ENCODE measurements at places on chromosomes 4 and X. TPM values are rescaled to one million over a fixed set of nuclear protein-coding genes. Genes with fewer than 3 reads are reported as not detected.

Gene FGFRL1
- total RNA-seq, result 5.7 TPM

DNA sequence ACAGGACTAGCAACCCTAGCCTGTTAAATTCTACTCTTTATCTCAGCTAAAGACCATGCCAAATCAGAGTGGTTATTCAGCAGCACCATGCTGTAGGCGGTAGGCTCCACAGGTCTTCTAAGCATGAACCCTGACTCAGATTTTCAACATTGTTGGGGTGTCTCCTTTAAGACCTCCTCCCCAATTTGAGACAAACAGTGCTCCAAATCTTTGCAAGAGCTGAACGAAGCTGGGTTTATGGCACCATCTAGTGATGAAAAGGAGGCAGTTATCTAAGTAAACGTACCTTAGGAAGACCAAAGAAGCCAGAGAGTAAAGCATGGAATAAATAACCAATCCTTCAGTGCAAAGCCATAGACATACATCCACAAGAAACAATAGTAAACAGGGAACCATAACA, 334.5 kb upstream of the SLC7A11 start:
- no peak for DNase-seq

DNA sequence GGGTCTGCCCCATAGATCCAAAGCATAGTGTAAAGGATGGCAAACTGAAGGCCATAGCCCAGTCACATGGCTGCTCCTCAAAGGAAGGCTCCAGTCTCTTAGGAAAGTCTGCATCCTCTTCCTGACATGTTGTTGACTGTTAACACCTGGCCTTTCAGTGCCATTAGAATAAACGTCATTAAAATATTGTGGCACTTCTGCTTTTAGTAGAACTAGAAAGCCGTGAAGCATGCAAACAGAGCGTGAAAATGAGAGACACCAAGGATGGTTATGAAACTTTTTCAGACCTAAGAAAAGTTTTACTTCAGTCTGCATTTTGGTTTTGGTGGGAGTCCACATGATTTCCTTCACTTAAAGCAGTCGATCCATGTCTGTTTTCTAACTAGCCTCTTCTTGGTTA, 41.1 kb upstream of the AFF2 start:
- DNase-seq, result no peak

DNA sequence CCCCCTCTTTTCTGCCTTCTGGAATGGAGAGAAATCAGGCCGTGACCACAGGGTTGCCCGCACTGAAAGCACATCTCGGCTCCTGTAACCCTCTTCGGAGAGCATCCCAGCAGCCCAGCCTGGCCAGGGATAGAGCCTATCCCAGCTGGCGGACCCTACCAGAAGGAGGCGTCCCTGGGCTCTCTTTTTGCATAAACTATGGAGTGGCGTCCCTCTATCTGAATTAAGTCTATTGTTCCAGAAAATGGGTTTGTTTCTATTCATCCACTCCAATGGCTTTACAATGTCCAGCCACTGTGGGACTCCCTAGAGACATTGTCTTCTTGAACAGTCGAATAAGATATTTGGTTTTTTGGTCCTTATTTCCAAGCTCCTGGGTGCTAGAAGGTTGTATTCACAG, 689 bp upstream of the NHSL2 start:
- no peak for DNase-seq

Gene GSX2
- total RNA-seq, result not detected

DNA sequence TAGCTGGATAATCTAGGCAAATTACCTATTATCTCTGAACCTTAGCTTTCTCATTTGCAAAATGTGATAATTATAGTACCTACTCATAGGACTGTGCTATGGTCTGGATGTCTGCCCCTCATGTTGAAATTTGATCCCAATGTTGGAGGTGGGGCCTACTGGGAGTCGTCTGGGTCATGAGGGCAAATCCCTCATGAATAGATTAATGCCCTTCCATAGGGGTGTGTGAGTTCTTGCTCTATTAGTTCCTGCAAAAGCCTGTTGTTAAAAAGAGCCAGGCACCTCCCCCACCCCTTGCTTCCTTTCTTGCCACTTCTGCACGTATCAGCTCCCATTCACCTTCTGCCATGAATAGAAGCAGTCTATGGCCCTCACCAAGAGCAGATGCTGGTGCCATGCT, 73.9 kb downstream of the SERTM2 start:
- DNase-seq, result no peak

Gene CXorf66
- total RNA-seq, result not detected

DNA sequence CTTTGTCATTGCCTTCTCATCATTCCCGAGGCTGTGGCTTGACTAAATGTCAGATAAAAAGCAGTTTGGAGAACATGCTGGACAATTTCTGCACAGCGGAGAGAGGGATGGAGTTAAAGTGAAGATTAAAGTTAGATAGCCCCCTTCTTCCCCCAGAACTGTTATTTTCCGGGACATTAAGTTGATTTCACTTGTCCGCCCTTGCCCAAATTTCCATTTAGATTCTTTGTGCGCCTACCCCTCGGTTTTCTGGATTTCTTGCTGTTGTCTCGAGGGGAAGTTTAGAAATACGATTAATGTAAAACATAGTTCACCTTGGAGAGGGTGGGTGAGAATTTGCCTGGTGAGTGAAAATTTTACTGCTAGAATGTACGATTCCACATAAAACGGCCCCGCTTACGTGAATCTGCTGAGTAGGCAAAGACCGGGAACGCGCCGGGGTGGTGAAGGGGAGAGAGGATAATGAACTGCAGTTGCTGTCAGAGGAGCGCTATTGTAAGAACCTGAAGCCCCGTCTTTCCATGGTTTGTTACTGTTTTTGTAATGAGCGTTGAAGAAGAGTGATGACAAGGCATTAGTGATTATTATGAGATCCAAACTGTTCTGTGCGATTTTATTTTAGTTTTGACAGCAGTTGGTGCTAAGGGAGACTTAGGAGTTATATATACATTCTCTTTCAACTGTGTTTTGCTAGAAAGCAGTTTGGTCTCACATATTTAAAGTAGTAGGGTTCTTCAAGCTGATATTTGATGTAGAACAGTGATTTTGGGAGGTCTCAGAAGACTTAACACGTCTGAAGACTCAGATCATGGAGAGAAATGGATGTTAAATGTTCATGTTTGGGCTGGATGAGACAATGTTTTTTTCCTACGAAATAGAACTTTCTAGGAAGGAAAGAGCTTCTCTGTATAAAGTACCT, 73.0 kb downstream of the AFF1 start:
- DNase-seq, result no peak

- no peak for DNase-seq
Measured at GRCh38 chr4:143085224-143085623, 99.5 kb upstream of the USP38 start.

Gene CNGA1
- total RNA-seq, result 8.2 TPM

Gene BGN
- 57.7 TPM for total RNA-seq

Gene NPNT
- 50.6 TPM for total RNA-seq

DNA sequence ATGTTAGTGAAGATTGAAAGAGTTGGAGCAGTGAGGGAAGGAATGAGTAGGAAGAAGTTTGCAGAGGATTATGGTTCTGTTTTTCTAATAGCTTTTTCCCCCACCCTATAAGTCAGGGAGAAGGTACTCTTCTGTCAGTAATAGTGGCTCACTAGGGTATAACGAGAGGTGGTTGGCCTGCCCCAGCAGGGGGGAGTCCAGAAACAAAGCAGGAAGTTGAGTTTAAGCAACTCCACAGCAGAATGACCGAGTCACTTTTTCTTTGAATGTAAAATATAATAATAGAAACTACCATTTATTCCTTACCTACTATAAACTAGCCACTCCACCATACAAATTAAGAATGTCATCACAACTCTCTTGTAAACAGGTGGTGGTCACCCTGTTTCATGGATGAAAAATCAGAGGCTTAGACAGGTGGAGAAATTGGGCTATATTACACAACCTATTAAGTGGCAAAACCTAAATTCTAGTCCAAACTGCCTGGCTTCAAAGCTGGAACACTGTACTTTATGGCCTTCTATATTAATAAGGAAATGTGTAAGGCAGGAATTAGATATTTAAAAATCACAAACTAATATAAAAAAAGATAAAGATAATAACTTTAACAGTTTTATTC, 21.9 kb downstream of the AP1AR start:
- no peak for DNase-seq

Gene STAP1
- total RNA-seq, result 0.63 TPM

Gene MAP7D3
- 15.9 TPM for total RNA-seq

- no peak for DNase-seq
Measured at GRCh38 chr4:89283226-89284009, 24.2 kb downstream of the GPRIN3 start.

Gene ZDHHC15
- total RNA-seq, result 8.0 TPM

DNA sequence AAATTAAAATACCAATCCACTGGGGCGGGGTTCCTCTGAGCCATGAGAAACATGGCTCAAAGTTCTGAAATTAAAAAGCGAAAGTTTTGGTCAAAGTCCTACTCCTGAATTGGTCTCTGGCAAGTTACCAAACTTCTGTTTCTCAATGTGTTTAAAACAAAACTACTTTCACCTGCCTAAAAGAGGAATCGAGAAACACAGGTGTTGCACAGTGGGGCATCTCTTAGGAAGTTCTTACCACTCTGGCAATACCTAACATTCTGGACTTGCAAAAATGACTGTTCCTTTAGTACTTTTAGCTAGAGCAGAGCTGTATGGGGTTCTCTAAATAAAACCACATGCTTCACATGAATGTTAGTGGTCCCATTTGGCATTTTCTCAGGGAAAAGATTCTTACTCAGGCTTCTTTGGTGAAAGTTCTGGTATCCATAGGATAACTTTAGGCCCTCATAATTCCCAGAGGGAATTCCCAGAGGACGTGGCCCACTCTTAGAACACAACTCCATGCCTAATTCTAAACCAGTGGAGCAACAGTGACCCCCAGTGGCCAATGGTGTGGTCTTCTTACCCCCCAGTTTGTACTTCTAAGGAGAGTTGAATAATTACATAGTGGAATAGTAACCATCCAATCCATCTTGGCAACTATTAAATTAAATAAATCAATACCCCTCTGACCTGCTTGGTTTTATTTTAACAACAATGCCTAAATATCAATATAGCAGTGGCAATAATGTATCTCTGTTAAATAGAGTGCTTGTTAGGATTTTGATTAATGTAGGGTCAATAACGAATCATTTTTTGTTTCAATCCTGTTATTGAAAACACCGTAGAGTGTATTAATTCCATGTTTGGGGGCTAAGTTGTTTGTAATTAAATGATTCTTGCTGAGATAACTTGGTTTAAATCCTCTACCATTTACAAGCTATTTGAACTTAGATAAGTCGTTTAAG, 21.9 kb downstream of the BMP3 start:
- DNase-seq, result no peak

DNA sequence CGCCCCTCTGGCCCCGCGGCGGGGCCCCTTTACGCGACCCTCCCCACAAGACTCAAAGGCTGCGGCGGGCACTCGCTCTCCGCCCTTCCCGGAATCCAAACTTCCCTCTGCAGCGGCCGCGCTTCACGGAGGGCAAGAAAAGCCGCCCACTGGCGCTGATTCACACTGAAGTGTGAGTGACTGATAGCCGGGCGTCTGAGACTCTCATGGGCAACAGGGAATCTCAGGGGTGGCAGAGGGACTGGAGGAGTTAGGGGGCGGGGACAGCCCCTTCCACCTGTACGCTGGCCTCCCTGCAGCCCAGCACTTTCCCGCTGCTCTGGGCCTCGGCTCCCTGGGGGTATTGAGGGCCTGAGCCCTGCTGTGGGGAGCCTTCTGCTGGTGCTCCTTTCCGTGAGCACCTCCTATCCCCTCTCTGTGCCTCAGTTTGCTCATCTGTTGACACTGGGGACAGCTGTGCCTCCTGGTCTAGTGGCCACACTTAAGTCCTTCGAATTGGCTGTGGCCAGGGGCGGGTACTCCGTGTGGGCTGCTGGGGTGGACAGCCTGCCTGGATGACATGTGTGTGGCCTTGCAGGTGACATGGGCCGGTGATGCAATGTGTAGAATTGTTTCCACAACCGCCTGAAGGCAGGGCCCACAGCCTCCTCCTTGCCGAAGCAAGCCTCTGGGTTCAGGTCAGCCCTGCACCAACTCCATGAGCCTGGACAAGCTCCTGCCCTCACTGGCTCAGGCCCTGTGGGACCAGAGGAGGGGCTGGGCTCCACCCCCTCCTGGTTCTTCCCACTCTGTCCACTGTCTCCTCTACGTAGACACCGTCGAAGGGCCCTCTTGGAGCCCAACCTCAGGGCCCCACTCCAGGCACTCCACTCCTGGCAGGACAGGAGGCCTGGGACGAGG, 951 bp downstream of the SH3BP2 start:
- DNase-seq, result no peak

DNA sequence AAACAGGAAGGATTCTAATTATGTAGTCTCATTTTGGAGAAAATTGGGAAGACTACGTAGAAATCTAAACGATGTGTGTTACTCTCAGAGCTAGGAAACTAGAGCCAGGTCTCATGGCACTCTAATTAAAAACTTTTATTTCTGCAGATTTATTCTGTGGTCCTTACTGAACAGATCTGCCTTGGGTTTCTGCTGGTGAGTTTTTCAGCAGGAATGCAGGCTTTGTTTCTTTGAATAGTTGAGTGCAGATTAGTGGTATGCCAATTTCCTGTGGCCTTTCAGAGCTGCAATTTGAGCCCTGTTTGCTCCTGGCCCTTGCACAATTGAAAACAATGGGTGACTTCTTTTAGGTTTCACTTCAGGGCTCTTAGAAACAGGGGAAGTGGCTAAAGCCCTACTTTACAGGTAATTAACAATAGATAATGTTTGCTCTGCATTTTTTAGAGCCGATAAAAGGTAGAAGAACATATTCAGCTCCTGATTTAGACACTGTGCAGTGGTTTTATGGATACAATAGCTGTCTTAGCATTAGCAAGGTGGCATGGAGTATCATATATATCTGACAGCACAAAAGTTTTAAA, 21.8 kb downstream of the SPRY1 start:
- DNase-seq, result no peak

DNA sequence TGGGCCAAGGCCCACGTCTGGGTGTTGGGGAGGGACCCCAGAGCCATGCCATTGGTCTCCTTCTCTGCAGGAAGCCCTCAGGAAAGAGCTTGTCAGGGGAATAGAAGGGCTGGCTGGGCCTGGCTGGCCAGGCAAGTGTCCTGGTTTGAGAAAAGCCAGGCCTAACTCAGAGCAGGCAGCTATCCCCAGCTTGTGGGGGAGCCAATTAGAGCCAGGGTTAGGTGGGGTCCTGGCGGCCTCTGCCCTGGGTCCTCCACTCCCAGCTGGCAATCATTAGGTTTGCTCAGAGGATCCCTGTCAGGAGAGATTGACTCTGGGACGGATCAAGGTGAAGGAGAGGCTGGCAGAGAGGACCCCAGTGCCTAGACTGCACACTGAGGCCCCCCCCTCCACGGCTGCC, 64.8 kb downstream of the PJA1 start:
- no peak for DNase-seq

DNA sequence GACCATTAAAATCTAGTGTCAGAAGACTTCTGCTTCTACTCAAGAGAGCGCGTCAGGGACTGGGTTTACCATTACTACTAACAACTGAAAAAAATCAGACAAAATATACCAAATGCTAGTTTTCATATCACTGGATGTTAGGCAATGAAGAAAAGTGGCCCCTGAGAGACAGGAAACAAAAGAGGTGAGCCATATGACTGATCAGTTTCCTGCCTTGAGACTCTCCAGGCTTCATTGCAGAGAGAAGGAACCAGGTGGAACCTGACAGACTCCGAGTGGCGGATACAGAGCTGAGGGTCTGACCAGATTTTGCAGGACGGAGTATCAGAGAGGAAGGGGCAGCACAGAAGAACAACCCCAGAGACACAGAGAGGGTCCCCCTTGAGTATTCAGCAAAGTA, 86.3 kb downstream of the C4orf51 start:
- no peak for DNase-seq

Gene EREG
- total RNA-seq, result 0.16 TPM
